ENCODE measurements at places on chromosomes 13 and 19.

- no peak for DNase-seq
Observed at GRCh38 chr13:19643652-19644051, 10.2 kb downstream of the MPHOSPH8 start.

GRCh38 chr19:6531163-6531955 is 533 bp downstream of the TNFSF9 start:
- DNase-seq: no peak

GRCh38 chr19:31352296-31352781 is 3.1 kb upstream of the TSHZ3 start:
- DNase-seq: no peak

GRCh38 chr13:59409211-59409610 is 754.5 kb downstream of the DIAPH3 start:
- no peak for DNase-seq

DNA sequence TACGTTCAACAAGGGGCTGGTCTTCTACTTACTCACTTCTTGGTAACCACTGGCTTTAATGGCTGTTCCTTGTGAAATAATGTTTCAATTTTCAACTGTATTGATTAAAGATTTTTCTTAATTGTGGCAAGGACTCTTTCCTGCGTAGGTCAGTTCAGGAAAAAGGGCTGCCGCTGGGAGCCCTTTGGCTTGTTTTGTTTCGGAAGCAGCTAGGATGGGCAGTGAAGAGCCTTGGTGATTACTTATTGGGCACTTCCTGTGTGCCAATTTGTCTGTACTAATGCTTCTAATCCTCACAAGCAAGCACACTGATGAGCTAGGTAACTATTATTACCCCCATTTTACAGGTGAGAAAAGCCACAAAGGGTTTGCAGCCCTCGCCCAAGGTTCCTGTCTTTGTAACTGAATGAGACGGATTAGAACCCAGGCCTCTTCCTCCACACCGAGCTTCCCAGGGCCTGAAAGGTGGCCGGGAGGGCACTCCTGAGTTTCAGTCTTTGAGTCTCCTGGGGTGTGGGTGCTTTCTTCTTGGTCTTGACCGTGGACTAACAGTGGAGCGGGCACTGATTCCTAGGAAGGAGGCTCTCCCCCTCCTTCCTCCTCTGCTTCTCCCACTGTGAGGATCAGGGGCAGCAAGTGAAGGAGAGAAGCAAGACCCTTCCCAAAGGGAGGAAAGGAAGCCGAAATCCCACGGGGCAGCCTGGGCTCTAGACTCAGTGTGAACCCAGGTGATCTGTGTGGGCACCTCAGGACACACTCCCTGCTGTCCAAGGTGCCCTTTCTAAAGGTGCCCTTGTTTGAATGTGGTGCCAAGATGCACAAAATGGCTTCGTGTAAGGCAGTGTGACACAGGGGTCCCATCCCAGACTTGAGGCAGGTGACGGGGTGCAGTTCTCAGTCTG is 3.7 kb downstream of the COL4A2 start:
- DNase-seq: no peak

- no peak for DNase-seq
Observed at GRCh38 chr13:95073747-95074311, 227.4 kb downstream of the ABCC4 start.

GRCh38 chr19:18483119-18483890 is 38.6 kb downstream of the ELL start:
- no peak for DNase-seq

GRCh38 chr13:48731001-48731658 is 77.4 kb downstream of the CYSLTR2 start:
- DNase-seq: no peak

GRCh38 chr13:99075268-99076191 is 97.7 kb upstream of the DOCK9 start:
- no peak for DNase-seq

- no peak for DNase-seq
Observed at GRCh38 chr13:21831654-21832324, 160.9 kb downstream of the FGF9 start.

DNA sequence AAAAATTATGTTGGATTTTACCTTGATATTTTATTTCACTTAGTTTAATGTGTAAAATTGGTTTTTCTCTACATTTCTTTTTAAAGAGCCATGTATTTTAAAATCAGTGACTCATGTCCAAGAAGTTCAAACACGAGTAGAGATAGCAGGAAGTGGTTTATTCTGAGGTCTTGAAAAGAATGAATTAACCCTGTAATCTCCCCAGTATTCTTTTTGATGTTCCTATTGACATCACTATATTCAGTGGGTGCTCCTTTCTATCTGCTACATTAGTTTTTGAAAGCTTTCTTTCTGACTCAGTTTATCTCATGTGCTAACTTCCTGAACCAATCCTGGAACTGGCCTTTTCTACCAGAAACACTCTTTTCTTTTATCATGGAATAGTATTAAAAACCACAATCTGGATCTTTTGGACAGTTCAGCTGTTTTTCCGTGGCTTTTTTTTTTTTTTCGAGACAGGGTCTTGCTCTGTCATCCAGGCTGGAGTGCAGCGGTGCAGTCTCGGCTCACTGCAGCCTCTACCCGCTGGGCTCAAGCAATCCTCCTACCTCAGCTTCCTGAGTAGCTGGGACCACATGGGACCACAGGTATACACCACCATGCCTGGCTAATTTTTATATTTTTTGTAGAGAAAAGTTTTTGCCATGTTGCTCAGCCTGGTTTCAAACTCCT is 114.9 kb downstream of the PCCA start:
- no peak for DNase-seq

GRCh38 chr13:28613562-28613961 is 45.4 kb upstream of the POMP start:
- no peak for DNase-seq

GRCh38 chr19:3902317-3902973 is 22.0 kb downstream of the ATCAY start:
- DNase-seq: no peak

DNA sequence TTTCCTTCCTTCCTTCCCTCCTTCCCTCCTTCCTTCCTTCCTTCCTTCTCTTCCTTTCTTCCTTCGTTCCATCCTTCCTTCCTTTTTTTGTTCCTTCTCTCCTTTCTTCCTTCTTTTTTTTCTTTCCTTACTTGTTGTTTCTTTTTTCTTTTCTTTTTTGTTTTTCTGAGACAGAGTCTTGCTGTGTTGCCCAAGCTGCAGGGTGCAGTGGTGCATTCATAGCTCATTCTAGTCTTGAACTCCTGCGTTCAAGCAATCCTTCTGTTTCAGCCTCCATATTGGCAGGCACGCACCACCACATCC is 5.5 kb upstream of the EEF2 start:
- no peak for DNase-seq

GRCh38 chr13:113667771-113668490 is 912 bp downstream of the GRK1 start:
- no peak for DNase-seq

Data from stimulated activated CD4-positive, alpha-beta T cell treated with anti-CD3 and anti-CD28 coated beads, Interleukin-4, amount 100 ng/mL, for 48 hours (primary cell).